ENCODE measurements at places on chromosomes 1 and 21. TPM values are rescaled to one million over a fixed set of nuclear protein-coding genes. Genes with fewer than 3 reads are reported as not detected.

GRCh38 chr1:18580691-18581419, 49.8 kb upstream of the PAX7 start:
- DNase-seq = no peak

The POLR3GL gene
- polyA plus RNA-seq = 65.1 TPM

The FAM163A gene
- polyA plus RNA-seq = 0.06 TPM

GRCh38 chr1:112925015-112925414, 31.0 kb downstream of the SLC16A1 start:
- no peak for DNase-seq

All from cardiac muscle cell (in vitro differentiated cells and primary cell).